ENCODE measurements at places on chromosomes 12 and 14.

DNA sequence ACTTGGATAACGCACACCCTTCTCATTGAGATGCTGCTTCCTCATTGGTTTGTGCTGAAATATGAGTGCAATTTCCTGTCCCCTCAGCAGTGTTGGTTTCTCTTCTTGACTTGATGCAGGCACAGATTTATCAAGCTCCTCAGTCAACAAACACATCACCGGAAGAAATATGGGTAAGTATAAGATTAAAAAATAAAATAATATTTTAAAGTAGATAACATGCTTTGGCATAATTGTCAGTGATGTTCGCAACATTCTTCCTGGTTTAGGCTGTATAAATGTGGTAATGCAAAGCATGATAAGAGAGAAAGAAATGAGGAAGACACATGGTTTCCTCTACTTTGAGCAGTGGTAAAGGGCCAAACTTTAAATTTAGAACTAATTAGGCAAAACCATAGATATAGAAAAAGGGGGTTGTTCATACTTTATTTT lies at the start of gene GPR65:
TSS of gene GPR65 (plus strand) at position 86 of the 432 bp plus-strand sequence. CDS start 5,713 bp downstream, outside the sequence.
- DNase-seq: no peak

- no peak for DNase-seq
Observed at GRCh38 chr14:78849952-78850351, 679.8 kb downstream of the NRXN3 start.

GRCh38 chr14:69532561-69533340 lies 41.9 kb downstream of the CCDC177 start:
- no peak for DNase-seq

- no peak for DNase-seq
Observed at GRCh38 chr12:106947461-106947860, 8.2 kb upstream of the TMEM263 start.

DNA sequence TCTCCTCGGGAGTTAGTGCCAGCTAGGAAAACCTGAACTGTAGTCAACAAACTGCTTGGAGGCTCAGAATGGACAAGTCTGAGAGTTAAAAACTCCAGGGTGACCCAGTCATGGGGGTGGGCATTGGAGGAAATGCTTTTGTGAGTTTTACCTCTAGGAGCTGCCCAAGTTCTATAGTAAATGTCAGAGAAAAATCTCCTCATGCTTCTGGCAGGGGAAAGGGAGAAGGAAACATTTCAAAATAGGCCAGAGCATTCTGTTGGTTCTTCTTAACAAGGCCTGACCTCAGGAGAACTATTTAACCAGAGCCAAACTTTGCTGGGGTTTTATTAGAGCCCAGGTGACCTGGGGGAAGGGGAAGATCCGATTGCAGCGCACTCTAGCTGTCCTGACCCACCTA lies 12.3 kb downstream of the NINJ2 start:
- no peak for DNase-seq
